BJ (cell line): ENCODE measurements at places on chromosomes 4 and X. TPM values are rescaled to one million over a fixed set of nuclear protein-coding genes. Genes with fewer than 3 reads are reported as not detected.

Gene FAM184B
- 0.01 and 0.02 TPM in 2 replicates for polyA plus RNA-seq

Gene GC
- not detected in 2 replicates for polyA plus RNA-seq

Gene SLC49A3
- 1.6 and 2.8 TPM in 2 replicates for polyA plus RNA-seq

Gene TECRL
- not detected in 2 replicates for polyA plus RNA-seq

Gene SYNPO2
- polyA plus RNA-seq: 33.8 and 39.9 TPM in 2 replicates

Gene SLC2A9
- polyA plus RNA-seq: 5.0 and 6.4 TPM in 2 replicates

Gene SPATA18
- 10.6 and 13.4 TPM in 2 replicates for polyA plus RNA-seq

Gene GPRASP1
- 0.60 and 1.2 TPM in 2 replicates for polyA plus RNA-seq

Gene NUDT11
- 5.6 and 7.7 TPM in 2 replicates for polyA plus RNA-seq

Gene SH3TC1
- polyA plus RNA-seq: 0.67 and 1.2 TPM in 2 replicates

Gene EPHA5
- 2.5 and 2.8 TPM in 2 replicates for polyA plus RNA-seq

Gene C1QTNF7
- 0.01 and 0.06 TPM in 2 replicates for polyA plus RNA-seq

Gene GLOD5
- polyA plus RNA-seq: not detected in 2 replicates

Gene TMPRSS11E
- not detected in 2 replicates for polyA plus RNA-seq

Gene SUPT20HL2
- not detected in 2 replicates for polyA plus RNA-seq

Gene RAB41
- polyA plus RNA-seq: not detected in 2 replicates

Gene NEUROG2
- not detected in 2 replicates for polyA plus RNA-seq

Gene DDIT4L
- 1.2 and 1.6 TPM in 2 replicates for polyA plus RNA-seq

Gene DOCK11
- polyA plus RNA-seq: 10.3 and 22.5 TPM in 2 replicates

Gene HAND2
- 3.6 and 4.9 TPM in 2 replicates for polyA plus RNA-seq

Gene DCTD
- 151 and 190 TPM in 2 replicates for polyA plus RNA-seq

Gene CENPE
- polyA plus RNA-seq: 2.4 and 4.3 TPM in 2 replicates

Gene TLR10
- polyA plus RNA-seq: not detected in 2 replicates

Gene MAGED4B
- 26.9 and 44.9 TPM in 2 replicates for polyA plus RNA-seq

Gene USP17L24
- not detected in 2 replicates for polyA plus RNA-seq

Gene ARAP2
- polyA plus RNA-seq: not detected in 2 replicates

Gene IQCM
- 0.10 TPM in 1 of 2 replicates, not detected in the other for polyA plus RNA-seq

Gene ADRA2C
- polyA plus RNA-seq: 0.15 and 0.20 TPM in 2 replicates

Gene BEX2
- polyA plus RNA-seq: 1.2 and 1.8 TPM in 2 replicates

Gene NAP1L3
- polyA plus RNA-seq: 0.52 and 0.83 TPM in 2 replicates

Gene CDX4
- polyA plus RNA-seq: not detected in 2 replicates

Gene CTAG2
- not detected in 2 replicates for polyA plus RNA-seq

Gene SORBS2
- polyA plus RNA-seq: 6.9 and 9.1 TPM in 2 replicates

Gene SYP
- 0.07 and 0.10 TPM in 2 replicates for polyA plus RNA-seq

Gene ABCD1
- 4.3 and 9.2 TPM in 2 replicates for polyA plus RNA-seq

Gene SHROOM3
- 25.1 and 46.1 TPM in 2 replicates for polyA plus RNA-seq

Gene AMTN
- polyA plus RNA-seq: not detected in 2 replicates

Gene FAM9C
- polyA plus RNA-seq: not detected in 2 replicates

Gene RPL10
- 5,693 and 7,037 TPM in 2 replicates for polyA plus RNA-seq

Gene ABHD18
- 1.4 and 2.3 TPM in 2 replicates for polyA plus RNA-seq

Gene EPGN
- polyA plus RNA-seq: 0.13 and 0.49 TPM in 2 replicates

Gene WAS
- polyA plus RNA-seq: 0.06 and 0.12 TPM in 2 replicates

Gene ELOVL6
- polyA plus RNA-seq: 7.6 and 11.8 TPM in 2 replicates

Gene IRS4
- not detected in 2 replicates for polyA plus RNA-seq

Gene SORCS2
- 0.59 and 0.63 TPM in 2 replicates for polyA plus RNA-seq

Gene APLN
- 0.09 and 0.11 TPM in 2 replicates for polyA plus RNA-seq

Gene GAGE2A
- polyA plus RNA-seq: not detected in 2 replicates

Gene KLHL4
- polyA plus RNA-seq: not detected in 2 replicates

Gene VCX3B
- polyA plus RNA-seq: not detected in 2 replicates

Gene NUP62CL
- not detected in 2 replicates for polyA plus RNA-seq

Gene IL2RG
- 0.13 TPM in 1 of 2 replicates, not detected in the other for polyA plus RNA-seq

Gene MAGEB2
- not detected in 2 replicates for polyA plus RNA-seq

Gene SERPINA7
- not detected in 2 replicates for polyA plus RNA-seq

Gene PRDM5
- polyA plus RNA-seq: 5.3 and 7.3 TPM in 2 replicates

Gene SEPTIN6
- 35.5 and 40.0 TPM in 2 replicates for polyA plus RNA-seq

Gene FAM47E
- 0.05 and 0.23 TPM in 2 replicates for polyA plus RNA-seq

Gene TRO
- polyA plus RNA-seq: 9.9 and 11.1 TPM in 2 replicates

Gene PNMA6F
- polyA plus RNA-seq: not detected in 2 replicates

Gene SH2D1A
- polyA plus RNA-seq: not detected in 2 replicates

Gene RTL9
- polyA plus RNA-seq: 0.16 and 0.18 TPM in 2 replicates
